ENCODE measurements at places on chromosomes 11 and 22. TPM values are rescaled to one million over a fixed set of nuclear protein-coding genes. Genes with fewer than 3 reads are reported as not detected.

Gene PTPRCAP
- total RNA-seq: 7.1 TPM

Gene PRG3
- total RNA-seq: not detected

Gene KCNJ11
- 2.1 TPM for total RNA-seq

Gene PCF11
- 50.7 TPM for total RNA-seq

Gene ZBTB16
- 10.0 TPM for total RNA-seq

Gene KLHDC7B
- total RNA-seq: 0.17 TPM

Gene CARD16
- total RNA-seq: 34.3 TPM

Gene CDC45
- total RNA-seq: 7.0 TPM

Gene P4HA3
- total RNA-seq: 0.27 TPM

Gene PRRG4
- total RNA-seq: 19.0 TPM

Gene OLFML1
- total RNA-seq: 2.6 TPM

Gene CAPN5
- 219 TPM for total RNA-seq
